ENCODE measurements at places on chromosomes 13 and 19.

DNA sequence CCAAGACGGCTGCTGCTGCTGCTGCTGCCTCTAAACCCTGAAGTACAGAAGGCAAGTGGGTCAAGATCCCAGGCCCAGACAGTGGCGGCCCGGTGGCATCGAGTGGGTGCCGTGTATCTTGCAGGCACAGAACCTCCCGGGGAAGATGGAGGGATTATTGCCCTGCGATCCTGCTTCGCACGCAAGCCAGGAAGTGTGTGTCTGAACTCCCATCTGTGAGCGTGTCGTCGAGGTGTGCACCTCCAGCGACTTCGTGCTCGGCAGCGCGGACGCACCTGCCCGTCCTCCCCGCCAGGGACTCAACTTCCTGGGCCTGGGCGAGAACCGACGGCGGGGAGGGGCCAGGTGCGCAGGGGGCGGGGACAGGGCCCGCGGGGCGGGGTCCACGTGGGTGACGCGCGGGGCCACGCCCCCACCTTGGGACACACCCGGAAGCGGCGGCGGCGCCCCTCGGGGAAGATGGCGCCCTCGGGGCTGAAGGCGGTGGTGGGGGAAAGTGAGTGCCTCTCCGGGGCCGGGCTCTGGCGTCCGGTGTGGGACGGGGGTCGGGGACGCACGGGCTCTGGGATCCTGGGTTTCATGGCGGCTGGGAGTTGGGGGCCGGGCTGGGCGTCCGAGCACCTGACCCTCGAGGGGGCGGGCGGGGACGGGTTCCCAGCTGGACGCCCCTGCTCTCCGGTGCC is at the start of gene STXBP2:
TSS of gene STXBP2 (plus strand) at position 420 of the 683 bp plus-strand sequence. CDS start at position 460, 40 bp downstream.
- no peak for DNase-seq

- no peak for DNase-seq
Observed at GRCh38 chr13:33651766-33652165, 166.2 kb upstream of the RFC3 start.

DNA sequence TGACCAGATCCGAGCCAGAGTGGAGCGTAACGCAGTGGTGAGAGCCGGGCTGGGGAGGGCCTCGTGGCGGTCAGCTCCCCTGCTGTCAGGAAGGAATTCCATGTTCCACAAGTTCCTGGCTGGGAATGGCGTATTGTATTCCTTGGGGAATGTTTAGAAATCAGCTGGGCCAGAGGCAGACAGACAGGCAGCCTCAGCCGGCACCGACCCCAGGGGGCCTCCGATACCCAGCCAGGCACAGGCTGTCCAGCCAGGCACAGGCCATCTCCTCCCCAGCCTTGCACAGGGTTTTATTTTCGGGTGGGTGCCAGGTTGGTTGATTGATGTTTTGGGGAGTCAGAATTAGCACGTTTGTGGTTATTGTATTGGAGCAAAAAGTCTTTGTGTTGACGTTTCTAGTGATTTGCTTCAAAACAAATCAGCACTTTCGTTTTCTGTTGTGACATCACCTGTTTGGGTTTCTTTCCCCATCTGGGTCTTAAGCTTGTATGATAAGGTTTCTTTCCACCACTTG is 126.6 kb upstream of the MCF2L start:
- no peak for DNase-seq

DNA sequence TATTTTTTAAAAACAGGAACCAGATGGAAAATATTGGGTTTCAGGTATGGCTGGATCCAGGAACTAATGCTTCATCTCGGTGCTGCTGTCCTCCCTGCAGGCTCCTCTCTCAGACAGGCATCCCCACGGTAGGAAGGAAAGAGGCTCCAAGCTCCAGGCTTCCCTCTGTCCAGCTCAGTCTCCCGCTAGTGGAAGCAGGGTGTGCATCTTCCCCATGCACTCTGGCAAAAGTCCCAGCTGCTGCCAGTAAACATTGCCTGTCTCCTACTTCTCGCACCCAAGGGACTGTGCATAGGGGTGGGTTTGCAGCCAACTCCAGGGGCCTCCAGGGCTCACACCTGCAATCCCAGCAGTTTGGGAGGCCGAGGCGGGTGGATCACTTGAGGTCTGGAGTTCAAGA is 29.2 kb downstream of the IL12RB1 start:
- DNase-seq = peak; percentile 19

- DNase-seq = no peak
Observed at GRCh38 chr19:806815-807421, 9.7 kb downstream of the PTBP1 start.

GRCh38 chr13:81106348-81106747 is 765.4 kb upstream of the SPRY2 start:
- no peak for DNase-seq

- DNase-seq = no peak
Observed at GRCh38 chr19:16359074-16359473, 34.4 kb downstream of the KLF2 start.

DNA sequence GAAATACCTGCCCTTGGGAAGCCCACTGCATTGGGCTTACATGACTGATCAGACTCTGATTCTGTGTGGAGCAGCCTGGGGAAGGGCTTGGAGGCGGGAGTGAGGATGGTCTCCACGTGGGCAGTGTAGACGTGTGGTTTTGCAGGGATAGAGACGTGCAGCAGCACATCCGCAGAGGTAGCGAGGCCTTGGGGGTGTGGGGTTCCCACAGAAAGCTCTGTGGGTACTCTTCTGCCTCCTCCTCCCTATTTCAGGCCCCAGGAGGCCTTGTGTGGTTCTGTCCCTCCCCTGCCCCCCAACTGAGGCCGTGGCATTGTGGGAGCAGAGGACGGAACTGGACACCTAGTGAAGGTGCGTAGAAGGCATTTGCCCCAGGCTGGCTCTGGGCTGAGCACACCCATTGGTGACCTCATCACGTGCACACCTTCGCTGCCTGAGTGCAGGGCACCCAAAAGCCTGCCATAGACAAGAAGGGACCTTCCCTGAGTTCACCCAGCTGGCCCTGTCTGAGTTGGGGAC is 28.9 kb downstream of the PPP1R37 start:
- DNase-seq = no peak

GRCh38 chr13:73657821-73658540 is 476.2 kb downstream of the KLF12 start:
- DNase-seq = peak; percentile 87

GRCh38 chr13:45516757-45517156 is 52.0 kb downstream of the COG3 start:
- DNase-seq = no peak

DNA sequence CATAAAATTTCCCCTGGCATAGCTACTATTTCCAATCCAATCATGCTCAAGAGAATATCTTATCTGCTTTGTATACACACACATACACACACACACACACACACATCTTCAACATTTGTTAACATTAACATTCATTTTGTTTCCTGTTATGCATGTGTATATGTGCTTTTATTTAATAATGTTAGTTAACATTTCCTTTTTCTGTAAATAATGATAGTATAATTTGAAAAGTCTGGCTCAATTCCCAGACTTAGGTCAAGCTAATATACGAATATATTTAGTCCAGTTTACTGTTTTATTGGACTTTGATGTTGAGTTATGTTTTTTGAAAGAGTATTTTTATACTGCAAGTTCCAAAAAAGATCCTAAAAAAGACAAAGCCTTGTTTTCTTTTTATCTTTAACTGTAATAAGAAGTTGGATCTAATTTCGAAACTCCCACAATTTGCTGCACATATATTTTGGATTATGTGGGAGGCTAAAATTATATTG is 1072.4 kb downstream of the EFNB2 start:
- no peak for DNase-seq

DNA sequence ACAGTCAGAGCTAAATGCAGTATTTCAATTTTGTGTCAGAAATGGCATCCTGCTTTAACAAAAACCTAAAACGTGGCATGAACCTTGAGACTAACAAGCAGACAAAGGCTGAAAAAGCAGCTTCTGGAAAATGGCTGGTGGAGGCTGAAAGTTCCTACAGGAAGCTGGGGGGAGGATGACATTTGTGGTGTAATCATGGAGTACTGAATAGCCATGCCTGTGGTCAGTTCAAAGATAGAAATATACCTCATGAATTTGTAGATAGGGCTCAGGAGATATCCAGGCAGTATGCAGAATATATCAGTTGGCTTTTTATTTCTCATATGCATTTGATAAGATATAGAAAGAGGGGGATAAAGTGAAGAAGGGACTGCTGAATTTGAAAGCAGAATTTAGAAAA is 181.7 kb downstream of the UQCRFS1 start:
- DNase-seq = no peak

DNA sequence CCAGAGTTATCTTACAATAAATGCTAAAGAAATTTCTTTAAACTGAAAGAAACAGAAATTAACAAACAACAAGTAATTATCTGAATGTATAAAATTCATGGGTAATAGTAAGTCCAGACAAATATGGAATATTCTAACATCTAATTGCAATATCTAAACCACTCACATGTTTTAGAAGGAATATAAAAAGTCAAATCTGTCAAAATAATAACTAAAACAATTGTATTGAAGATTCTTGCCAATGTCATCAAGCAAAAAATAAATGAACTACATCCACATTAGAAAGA is 942.9 kb upstream of the PCDH20 start:
- DNase-seq = no peak

DNA sequence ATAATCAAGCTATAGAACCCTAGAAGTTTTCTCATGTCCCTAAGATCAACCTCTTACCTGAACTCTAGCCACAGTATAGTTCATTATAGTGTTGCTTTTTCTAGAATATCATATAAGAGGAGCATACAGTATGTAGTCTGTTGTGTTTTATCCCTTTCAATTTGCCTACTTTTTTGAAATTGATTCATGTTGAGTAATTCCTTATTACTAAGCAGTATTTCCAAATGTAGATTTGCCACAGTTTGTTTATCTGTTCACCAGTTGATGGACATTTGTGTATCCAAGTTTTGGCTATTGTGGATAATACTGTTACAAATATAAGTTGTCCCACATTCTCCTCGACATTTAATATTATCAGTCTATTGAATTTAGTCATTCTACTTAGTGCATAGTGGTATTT is 138.0 kb downstream of the LMO7 start:
- no peak for DNase-seq

DNA sequence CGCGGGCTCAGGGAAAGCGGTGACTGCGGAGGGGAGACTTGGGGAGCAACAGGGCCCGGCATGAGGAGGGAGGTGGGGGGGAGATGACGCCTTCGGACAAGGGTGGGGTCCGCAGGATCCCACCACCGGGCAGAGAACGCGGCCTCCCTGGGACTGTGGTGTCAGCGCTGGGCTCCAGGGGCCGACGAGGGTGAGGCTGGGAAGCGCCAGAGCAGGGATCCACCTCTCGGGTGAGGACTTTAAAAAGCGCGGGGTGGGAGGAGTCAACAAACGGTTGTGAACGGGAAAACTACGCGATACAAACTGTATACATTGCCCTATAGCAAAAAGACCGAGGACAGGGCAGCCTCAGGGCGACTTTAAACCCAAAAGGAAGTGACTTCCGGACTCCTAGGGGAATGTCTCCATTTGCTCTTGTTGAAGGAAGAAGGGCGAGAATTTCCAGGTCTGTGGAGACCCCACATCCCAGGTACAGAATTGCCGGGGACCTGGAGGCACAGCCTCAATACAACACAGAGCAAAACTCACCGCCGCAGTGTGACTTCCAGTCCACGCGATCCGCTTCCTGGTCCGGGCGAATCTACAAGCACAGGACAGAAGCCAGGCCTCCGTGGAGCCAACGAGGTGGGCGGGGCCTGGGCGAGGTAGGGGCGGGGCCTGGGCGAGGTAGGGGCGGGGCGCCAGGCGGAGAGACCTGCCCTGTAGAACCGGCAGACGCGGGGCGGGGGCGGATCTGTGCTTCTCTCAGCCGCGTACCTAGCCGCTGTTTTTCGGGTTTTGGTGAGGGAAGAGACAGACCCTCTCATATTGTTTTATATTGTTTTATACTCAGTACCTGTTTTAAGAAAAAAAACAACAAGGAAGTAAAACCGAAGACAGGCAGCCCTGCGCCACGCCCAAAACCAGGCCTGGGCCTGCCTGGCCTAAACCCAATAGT is at the start of gene ZNF888:
TSS of gene ZNF888 (minus strand) at position 588 of the 937 bp plus-strand sequence. CDS start 5,555 bp downstream, outside the sequence.
- peak; percentile 41 for DNase-seq

GRCh38 chr19:40726279-40726678 is 9.4 kb downstream of the ITPKC start:
- DNase-seq = no peak

DNA sequence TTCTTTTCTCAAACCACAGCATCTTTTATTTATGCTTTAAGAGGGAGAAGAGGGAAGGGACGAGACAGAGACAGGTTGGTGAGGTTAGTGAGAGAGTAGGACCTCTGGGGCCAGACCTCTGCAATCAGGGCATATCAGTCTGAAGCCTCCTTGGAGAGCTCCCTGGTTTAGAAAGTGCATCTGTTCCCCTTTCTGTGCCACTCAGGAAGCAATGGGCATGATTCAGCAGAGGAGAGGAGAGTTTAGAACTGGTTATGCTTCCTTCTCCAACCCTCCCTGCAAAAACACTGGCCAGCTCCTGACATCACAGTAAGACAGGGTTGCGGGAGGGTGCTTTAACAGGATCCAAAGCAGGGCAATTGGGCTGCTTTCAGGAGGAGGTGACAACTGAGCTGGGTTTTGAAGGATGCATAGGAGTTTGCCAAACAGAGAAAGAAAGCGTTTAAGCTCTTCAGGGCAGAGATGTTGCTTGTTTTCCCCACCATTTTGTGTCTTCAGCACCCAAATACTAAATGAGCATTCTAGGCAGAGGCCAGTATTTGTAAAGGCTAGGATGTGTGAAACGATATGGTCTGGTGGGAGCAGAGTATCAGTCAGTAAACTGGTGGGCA is 33.1 kb downstream of the CERS4 start:
- no peak for DNase-seq

- DNase-seq = peak; percentile 49
Observed at GRCh38 chr19:33350538-33351309, 22.8 kb upstream of the CEBPG start.

GRCh38 chr19:4206818-4207484 is 22.4 kb upstream of the EBI3 start:
- DNase-seq = no peak

- no peak for DNase-seq
Observed at GRCh38 chr13:98393873-98394272, 183.0 kb downstream of the STK24 start.

DNA sequence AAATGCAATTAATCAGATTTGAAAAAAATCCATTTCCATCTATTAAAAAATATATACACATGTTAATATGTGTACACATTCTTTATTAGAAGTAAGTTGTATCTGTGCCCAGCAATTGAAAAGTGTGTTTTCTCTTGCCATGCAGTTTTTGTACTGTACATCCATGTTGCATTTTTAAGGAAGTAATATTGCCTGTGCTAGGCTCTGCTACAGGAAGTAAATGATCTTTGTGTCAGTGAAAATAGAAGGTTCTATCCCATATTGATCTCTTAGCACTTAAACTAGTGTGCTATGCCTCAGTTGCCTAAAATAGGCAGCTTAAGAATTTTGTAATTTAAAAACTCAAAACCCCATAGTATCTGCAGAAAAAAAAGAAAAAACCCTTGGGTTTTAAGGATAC is 122.5 kb downstream of the CDK8 start:
- DNase-seq = no peak

Data from anterior cingulate cortex (tissue), 58 donors.